Right hindlimb (tissue), 1 donor: ENCODE measurements at places on chromosomes 7 and 10.
A peak's percentile ranks its signal among the peaks of the same experiment; 100 is the strongest.

DNA sequence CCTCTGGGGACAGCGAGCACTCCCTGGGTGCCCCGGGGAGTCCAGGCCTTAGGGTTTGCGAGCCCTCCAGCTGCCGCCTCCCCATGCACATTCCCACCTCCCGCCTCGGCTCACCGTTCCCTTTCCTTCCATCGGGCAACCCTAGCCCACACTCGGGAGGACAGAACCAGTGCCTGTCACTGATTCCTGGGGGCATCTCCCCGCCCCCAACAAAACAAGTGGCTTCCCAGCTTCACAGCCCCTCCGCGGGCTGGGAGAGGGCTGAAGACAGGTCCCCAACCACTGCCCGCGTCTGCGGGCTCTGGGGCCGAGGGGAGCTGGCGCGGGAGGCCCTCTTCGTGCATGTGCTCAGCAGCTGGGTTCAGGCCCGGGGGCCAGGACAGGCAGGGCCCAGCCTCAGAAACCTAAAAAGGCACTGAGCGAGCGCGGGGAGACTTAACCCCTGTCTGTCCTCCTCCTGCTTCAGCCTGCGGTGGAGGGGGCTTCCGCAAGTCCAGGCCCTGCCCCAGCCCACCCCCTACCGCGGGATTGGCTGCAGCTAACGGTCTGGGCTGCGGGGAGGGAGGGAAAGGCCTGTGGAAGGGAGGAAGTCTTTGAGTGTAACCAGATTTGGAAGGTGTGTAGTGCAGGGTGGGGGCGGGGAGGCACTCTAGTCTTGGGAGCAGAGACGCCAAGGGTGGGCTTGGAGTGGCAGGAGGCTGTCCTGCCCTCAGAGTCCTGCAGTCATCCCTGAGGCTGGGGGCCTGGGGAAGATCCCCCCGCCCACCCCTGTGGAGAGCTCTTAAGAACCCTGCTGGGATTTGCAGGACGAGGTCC lies 1.2 kb downstream of the FLNC start:
- peak; percentile 94 for DNase-seq

- DNase-seq = no peak
These were observed 53.5 kb downstream of the EPDR1 start for GRCh38 chr7:37973915-37974314.

GRCh38 chr10:87878664-87879459 lies 15.4 kb downstream of the PTEN start:
- DNase-seq = no peak

DNA sequence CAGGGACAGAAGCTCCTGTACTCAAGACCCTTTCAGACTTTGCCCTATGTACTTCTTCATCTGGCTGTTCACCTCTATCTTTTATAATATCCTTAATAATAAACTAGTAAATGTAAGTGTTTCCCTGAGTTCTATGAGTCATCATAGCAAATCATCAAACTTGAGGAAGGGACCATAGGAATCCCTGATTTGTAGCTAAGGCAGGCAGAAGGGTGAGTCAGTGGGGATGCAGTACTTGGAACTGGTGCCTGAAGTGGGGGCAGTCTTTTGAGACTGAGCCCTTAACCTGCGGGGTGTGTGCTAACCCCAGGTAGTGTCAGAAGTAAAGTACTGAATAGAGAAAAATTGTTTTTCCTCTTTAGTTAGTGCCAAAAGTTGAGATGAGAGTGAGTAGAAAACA lies 6.2 kb upstream of the TMEM243 start:
- DNase-seq = no peak

DNA sequence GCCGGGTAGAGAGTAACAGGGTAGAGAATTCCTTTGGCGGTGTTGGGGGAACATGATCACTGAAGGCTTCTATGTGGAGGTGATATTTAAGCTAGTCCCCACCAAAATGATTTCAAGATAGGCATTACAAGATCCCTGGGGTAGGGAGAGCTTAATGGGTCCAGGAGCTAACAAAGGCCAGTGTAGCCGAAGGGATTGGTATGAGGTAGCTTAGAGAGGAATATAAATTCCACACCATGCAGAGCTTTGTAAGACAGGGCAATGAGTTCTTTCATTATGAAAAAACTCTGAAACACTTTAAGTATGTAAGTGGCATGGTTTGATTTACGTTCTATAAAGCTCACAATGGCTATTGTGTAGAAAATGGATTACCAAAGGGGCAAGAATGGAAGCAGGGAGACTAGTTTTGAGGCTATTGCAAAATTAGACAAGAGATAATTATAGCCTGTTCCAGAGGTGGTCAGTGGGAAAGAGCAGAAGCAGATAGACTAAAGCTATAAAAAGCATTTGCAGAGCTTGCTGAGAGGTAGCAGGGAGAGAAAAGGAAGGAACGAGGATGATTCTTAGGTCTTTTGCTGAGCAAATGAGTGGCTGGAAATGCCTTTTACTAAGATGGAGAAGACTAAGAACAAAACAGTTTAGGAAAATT lies 119.7 kb upstream of the SLC25A13 start:
- no peak for DNase-seq

DNA sequence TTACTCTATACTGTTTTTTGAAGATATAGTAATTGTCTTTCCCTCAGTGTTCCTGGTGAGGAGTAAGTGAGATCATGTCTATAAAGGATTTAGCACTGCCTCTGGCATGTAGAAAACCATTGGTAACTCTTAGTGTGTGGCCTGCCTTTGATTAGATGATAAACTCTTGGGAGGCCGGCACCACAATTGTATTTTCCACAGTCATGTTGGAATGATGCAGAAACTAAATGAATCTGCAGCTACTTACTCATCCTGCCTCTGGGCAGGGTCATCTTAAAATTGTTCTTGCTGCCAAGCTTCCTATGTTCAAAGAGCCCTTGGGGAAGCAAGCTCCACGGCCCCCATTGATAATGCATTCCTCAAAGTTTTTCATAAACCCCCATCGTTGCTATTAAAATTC lies 204.6 kb downstream of the ANKRD7 start:
- DNase-seq = no peak

- DNase-seq = no peak
These were observed 27.8 kb downstream of the DENND10 start for GRCh38 chr10:119131512-119132240.

DNA sequence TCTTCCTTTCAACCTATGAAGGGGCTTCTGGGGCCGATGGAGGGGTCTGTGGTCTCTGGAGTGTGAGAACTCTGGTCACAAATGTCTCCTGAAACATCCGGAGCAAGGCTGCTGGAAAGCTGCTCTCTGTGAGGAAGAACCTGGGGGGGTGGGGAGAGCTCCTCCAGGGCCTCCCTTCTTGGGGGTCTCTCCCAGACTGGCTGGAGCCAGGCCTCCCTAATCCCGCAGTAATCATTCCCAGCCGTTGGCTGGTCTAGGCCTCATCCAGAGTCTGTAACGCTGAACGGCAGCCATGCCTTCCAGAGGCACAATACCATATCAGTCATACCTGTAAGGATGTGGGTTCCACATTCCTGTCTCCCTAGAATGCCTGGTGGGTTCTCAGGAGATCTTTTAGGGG lies 4.4 kb upstream of the LZTS2 start:
- no peak for DNase-seq

GRCh38 chr7:127738859-127739258 lies 86.9 kb downstream of the SND1 start:
- no peak for DNase-seq

DNA sequence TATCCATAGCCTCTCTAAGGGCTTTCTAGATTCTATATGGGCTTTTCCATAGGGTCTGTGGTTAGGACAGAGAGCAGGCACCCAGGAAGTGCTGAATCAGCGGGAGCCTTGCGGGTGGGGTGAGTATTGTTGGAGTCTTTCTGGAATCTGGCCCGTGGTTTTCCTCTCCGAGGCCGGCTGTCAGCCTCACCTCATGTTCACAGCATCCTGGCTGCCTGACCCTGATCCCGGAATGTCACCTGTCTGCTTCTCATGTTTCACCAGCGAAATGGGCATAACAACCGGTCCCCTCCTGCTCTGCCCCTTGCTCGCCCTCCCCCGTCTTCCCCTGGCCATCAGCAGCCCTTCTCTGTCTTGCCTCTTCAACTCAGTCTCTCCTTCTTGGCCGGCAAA lies 36.5 kb downstream of the DDIT4 start:
- no peak for DNase-seq

DNA sequence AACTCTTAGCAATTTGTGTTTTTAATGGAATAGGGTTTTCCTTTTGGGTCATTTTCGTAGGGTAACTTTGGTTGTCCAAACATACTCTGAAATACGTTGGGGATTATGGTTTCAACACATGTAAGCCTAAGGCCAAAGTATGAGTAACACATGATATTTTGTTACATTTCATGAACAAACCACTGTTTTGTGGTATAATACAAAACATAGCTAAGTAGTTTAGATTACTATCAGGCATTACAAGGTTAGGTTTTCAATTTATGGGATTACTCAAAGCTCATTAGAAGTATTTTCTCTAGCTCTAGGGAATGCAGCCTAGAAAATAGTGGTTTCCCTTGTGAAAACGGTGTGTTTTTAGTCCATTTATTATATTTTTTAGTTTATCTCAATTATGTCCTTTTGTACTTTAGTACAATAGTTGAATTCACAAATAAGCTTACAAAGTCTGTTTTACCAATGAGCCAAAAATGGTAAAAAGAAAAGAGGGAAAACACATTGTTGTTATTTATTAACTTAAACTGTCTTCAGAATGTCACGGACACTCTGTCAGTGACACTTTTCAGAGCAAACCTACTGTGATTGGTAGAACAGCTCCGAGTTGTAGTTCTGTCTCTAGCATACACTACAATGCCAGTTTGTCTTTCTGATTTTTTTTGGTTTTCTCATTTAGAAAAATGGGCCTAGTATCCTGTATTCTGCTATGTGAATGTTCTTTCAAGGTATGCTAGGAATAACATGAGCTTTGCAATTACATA lies 473.7 kb downstream of the SUGCT start:
- no peak for DNase-seq

DNA sequence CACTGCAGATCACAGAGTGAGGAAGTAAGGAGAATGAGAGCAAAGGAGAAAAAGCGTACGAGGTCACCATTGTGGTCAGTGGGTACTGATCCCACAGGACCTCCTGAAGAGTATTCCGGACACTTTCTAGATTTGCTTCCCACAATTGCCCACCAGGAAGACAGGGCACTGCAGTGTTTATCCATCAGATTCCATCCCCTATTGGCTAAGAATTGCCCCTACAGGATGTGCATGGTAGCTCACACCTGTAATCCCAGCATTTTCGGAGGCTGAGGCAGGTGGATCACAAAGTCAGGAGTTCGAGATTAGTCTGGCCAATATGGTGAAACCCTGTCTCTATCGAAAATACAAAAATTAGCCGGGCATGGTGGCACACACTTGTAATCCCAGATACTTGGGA lies 5.3 kb upstream of the FHIP2A start:
- no peak for DNase-seq

DNA sequence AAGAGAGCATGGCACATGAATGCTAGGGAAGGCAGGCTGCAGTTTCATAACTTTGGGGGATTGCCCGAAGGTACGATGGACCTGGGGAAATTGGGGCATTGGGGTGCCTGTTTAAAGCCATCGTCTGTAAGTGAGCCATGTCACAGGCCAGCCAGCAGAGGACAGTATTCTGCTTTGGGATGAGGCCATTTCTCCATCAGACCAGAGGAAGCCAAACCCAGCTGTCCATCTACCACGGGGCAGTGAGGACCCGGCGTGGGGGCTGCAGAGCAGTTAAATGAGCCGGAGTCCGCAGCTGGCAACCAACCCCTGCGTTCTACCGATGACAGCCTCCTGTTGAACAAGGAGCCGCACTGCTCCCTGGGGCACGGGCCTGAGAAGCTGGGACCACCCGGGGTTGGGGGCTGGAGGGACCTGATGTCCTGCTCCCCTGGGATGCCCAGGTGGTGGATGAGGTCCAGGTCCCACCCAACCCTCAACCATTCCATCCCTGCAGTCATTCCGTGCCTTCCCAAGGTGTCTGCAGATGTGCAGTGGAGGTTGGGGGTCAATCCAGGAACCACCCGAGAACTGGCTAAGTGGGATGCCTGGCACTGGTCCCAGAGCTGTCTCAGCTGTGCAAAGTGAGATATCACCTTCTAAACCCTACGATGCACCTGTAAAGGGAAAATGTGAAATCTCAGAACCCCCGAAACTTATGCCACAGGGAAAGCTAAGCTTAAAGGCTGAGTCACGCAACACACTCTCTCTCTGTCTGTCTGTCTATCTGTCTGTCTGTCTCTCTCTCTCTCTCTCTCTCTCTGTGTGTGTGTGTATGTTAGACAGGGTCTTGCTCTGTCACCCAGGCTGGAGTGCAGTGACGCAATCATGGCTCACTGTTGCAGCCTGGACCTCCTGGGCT lies 12.1 kb upstream of the RHBDD2 start:
- peak; percentile 59 for DNase-seq
